ENCODE measurements at places on chromosomes 11 and 22. TPM values are rescaled to one million over a fixed set of nuclear protein-coding genes. Genes with fewer than 3 reads are reported as not detected.

- H3K4me1 ChIP-seq, result peaks cover 24% of the 10 kb centered on the region
- DNase-seq, result peak; percentile 68
- H3K36me3 ChIP-seq, result peaks cover 22% of the 10 kb centered on the region
- peak overlapping the region; percentile 77 for H3K27ac ChIP-seq
- H3K4me3 ChIP-seq, result no peak overlapping the region
- H3K27me3 ChIP-seq, result no peaks in the 10 kb centered on the region
Observed at GRCh38 chr22:20524004-20524481, 16.6 kb downstream of the MED15 start.

CCND1 gene
- total RNA-seq, result 2.6 TPM

DNA sequence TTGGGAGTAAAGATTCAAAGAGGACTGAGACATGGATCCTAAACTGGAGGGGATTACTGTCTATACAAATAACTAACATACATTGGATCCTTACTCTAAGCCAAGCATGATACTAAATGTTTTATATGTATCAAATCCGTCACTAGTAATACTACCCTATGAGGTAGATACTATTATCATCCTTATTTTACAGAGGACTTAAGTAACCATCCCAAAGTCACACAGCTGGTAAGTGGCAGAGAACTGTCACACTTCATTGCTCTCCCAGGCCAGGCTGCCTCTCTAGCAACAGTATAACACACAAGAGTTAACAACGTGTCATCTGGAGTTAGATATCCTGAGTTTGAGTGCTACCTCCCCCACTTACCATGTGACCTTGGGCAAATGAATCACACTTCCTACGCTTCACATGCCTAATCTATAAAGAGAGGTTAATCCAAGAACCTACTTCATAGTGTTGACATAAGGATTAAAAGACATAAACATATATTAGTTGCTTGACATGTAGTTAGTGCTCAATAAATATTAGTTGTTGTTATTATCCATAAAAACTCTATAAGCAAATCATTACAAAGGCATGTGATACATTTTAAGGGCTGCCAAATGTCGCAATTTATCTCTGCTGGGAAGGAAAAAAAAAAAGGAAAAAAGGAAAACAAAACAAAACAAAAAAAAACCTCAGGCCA is 33.8 kb upstream of the SPON1 start:
- H3K27ac ChIP-seq, result no peak overlapping the region
- no peaks in the 10 kb centered on the region for H3K4me1 ChIP-seq
- no peak for DNase-seq
- no peaks in the 10 kb centered on the region for H3K27me3 ChIP-seq
- H3K36me3 ChIP-seq, result no peaks in the 10 kb centered on the region

IGLL5 gene
- total RNA-seq, result not detected

VPREB1 gene
- total RNA-seq, result not detected

- H3K27me3 ChIP-seq, result peaks cover 11% of the 10 kb centered on the region
- H3K4me3 ChIP-seq, result no peak overlapping the region
- H3K27ac ChIP-seq, result no peak overlapping the region
- no peak for DNase-seq
- H3K36me3 ChIP-seq, result no peaks in the 10 kb centered on the region
Observed at GRCh38 chr11:131908316-131908715, 537.9 kb downstream of the NTM start.

SPDYC gene
- not detected for total RNA-seq

OR4A16 gene
- total RNA-seq, result not detected

- H3K27me3 ChIP-seq, result no peaks in the 10 kb centered on the region
- H3K4me1 ChIP-seq, result peaks cover 19% of the 10 kb centered on the region
- H3K36me3 ChIP-seq, result peaks cover 3% of the 10 kb centered on the region
- 0 out of 2 replicates have a peak overlapping the region, but pooled peaks have one; percentile 20 for H3K4me3 ChIP-seq
- peak overlapping the region; percentile 27 for H3K27ac ChIP-seq
- DNase-seq, result no peak
Observed at GRCh38 chr11:94477624-94478023, 16.0 kb downstream of the MRE11 start.

C11orf97 gene
- total RNA-seq, result not detected

DNA sequence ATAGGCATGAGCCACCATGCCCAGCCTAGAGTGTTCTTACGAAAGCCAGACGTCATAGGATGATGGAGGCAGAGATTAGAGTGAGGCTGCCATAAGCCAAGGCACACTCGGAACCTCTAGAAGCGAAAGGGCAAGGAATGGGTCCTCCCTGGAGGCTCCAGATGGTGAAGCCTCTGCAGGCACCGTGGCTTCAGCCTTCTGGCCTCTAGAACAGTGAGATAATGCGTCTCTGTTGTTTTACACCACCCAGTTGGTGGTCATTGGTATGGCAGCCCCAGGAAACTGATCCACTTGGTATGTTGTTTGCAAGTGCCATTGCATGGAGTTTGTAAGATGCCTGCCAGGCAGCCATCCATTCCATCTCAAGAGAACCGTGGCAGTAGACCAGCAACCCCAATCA is 791.0 kb downstream of the TBC1D22A start:
- no peak for DNase-seq
- H3K27ac ChIP-seq, result no peak overlapping the region
- H3K36me3 ChIP-seq, result no peaks in the 10 kb centered on the region
- no peak overlapping the region for H3K4me3 ChIP-seq
- H3K27me3 ChIP-seq, result no peaks in the 10 kb centered on the region
- H3K4me1 ChIP-seq, result no peaks in the 10 kb centered on the region

DNA sequence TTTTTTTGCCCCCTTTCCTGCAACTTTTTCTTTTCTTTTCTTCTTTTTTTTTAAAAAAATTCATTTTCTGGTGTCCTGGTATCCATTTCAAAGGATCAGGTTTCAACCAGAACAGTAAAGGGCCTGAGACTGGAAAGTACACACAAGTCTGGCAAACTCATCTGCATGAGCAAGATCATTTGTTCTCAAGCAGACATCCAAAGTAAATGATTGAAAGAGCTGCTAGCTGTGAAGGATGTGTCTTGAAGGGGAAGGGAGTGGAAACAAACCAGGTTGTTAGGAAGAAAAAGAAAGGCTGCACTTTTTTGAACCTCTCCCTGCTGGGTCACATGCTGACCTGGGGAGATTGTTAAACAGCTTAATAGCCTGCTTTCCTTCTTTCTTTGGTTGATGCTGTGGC is 5.3 kb downstream of the YAP1 start:
- H3K36me3 ChIP-seq, result no peaks in the 10 kb centered on the region
- peaks cover 3% of the 10 kb centered on the region for H3K27me3 ChIP-seq
- H3K4me1 ChIP-seq, result no peaks in the 10 kb centered on the region

DNA sequence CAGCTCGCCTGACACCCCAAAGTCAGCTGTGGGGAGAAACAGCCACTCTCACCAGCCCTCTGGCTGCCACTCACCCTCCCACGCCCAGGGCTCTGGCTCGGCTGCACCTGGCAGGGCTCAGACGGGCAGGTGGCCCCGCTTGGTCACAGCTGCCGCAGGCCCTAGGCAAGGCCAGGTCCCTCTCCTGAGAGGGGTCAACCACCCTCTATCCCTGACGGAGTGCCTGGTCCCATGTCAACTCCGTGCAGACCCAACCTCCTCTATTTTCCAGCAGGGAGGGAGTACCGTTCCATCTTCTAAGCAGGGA is 1.9 kb downstream of the MAP4K2 start:
- H3K36me3 ChIP-seq, result peaks cover 6% of the 10 kb centered on the region
- no peak for DNase-seq
- peaks cover 37% of the 10 kb centered on the region for H3K4me1 ChIP-seq
- H3K4me3 ChIP-seq, result peak overlapping the region; percentile 87

PRSS23 gene
- 0.13 TPM for total RNA-seq

DNA sequence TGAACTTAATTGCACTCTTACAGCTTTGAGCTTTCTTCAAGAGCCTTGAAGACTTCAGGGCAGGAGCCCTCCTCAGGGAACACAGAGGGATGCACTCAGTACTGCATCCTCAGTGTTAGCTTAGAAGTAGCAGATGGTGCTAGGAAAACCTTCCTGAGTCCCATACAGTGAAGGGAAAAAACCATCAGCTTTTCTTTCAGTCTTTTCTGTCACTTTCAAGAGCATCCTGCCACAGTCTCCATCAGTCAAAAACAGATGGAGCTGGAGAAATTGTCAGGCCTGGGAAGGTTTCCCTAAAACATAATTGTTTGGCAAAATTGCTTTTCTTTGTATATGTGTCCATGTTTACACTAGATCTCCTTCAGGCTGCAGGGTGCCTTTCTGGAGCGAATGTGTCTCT is 384.1 kb downstream of the NELL1 start:
- no peaks in the 10 kb centered on the region for H3K4me1 ChIP-seq
- H3K4me3 ChIP-seq, result no peak overlapping the region
- DNase-seq, result no peak
- no peak overlapping the region for H3K27ac ChIP-seq

GRCh38 chr11:117750357-117750756 is 46.7 kb downstream of the DSCAML1 start:
- H3K4me1 ChIP-seq, result no peaks in the 10 kb centered on the region
- H3K27me3 ChIP-seq, result peaks cover 2% of the 10 kb centered on the region
- no peaks in the 10 kb centered on the region for H3K36me3 ChIP-seq
- H3K4me3 ChIP-seq, result no peak overlapping the region

GRCh38 chr22:46770726-46771125 is 8.3 kb downstream of the TBC1D22A start:
- peaks cover 64% of the 10 kb centered on the region for H3K4me1 ChIP-seq
- DNase-seq, result no peak
- peak overlapping the region; percentile 62 for H3K4me3 ChIP-seq
- peak overlapping the region; percentile 90 for H3K27ac ChIP-seq
- peaks cover 5% of the 10 kb centered on the region for H3K36me3 ChIP-seq

GRCh38 chr11:70908223-70908622 is 344.2 kb downstream of the SHANK2 start:
- H3K27ac ChIP-seq, result no peak overlapping the region
- H3K27me3 ChIP-seq, result no peaks in the 10 kb centered on the region

DNA sequence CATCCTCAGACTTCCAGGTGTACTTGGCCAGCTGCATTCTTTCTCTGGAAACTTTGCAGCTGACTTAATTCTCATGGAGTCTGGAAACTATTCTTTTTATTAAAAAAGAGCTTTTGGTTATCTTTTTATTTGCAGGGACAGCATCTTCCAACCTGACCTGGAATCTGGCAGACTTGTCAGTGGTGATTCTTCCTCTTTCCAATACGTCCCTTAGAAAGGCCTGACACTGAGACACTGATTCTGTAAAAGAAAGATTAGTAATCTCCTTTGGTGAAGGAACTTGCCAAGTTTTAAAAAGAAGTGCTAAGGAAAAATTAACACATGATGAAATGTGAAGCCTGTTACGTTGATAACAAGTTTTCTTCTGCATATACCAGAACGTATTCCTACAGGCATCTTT is 440.9 kb upstream of the RAG2 start:
- H3K36me3 ChIP-seq, result no peaks in the 10 kb centered on the region
- no peak overlapping the region for H3K4me3 ChIP-seq
- DNase-seq, result no peak

GRCh38 chr11:107493117-107493516 is 35.5 kb upstream of the CWF19L2 start:
- H3K36me3 ChIP-seq, result no peaks in the 10 kb centered on the region
- no peaks in the 10 kb centered on the region for H3K27me3 ChIP-seq
- no peak overlapping the region for H3K27ac ChIP-seq
- H3K4me1 ChIP-seq, result no peaks in the 10 kb centered on the region

- DNase-seq, result no peak
- no peak overlapping the region for H3K4me3 ChIP-seq
- no peak overlapping the region for H3K27ac ChIP-seq
- H3K27me3 ChIP-seq, result no peaks in the 10 kb centered on the region
Observed at GRCh38 chr11:75342966-75343870, 8.2 kb downstream of the ARRB1 start.

GRCh38 chr11:28690746-28691145 is 582.6 kb downstream of the METTL15 start:
- DNase-seq, result no peak
- H3K4me3 ChIP-seq, result no peak overlapping the region
- H3K4me1 ChIP-seq, result no peaks in the 10 kb centered on the region
- no peak overlapping the region for H3K27ac ChIP-seq
- H3K27me3 ChIP-seq, result no peaks in the 10 kb centered on the region
- H3K36me3 ChIP-seq, result no peaks in the 10 kb centered on the region

GRCh38 chr22:47220752-47221151 is 458.3 kb downstream of the TBC1D22A start:
- H3K36me3 ChIP-seq, result no peaks in the 10 kb centered on the region
- DNase-seq, result no peak
- no peak overlapping the region for H3K4me3 ChIP-seq

DNA sequence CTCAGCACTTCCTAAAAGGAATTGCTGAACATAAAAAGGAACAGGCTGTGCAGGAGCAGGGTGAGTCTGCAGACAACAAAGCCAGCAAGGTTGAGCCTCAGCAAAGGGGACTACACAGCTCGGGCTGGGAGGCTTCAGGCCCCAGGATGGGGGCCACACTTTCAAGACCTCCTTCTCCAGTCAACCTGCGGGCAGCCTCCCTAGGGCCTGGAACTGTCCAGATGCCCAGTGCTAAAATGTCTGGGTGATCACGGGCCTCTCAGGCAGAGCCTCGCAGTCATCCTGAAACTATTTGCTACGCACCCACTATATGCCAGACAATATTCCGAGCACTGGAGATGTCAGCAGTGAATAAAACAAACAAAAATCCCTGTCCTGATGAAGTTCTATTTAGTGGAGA is 3.9 kb upstream of the NEFH start:
- H3K27ac ChIP-seq, result no peak overlapping the region
- no peaks in the 10 kb centered on the region for H3K36me3 ChIP-seq
- no peak overlapping the region for H3K4me3 ChIP-seq
- H3K4me1 ChIP-seq, result peaks cover 8% of the 10 kb centered on the region
- no peak for DNase-seq
- H3K27me3 ChIP-seq, result no peaks in the 10 kb centered on the region

GRCh38 chr11:128955636-128956035 is 13.0 kb upstream of the TP53AIP1 start:
- no peaks in the 10 kb centered on the region for H3K4me1 ChIP-seq
- no peaks in the 10 kb centered on the region for H3K36me3 ChIP-seq
- H3K4me3 ChIP-seq, result no peak overlapping the region
- H3K27ac ChIP-seq, result no peak overlapping the region

DNA sequence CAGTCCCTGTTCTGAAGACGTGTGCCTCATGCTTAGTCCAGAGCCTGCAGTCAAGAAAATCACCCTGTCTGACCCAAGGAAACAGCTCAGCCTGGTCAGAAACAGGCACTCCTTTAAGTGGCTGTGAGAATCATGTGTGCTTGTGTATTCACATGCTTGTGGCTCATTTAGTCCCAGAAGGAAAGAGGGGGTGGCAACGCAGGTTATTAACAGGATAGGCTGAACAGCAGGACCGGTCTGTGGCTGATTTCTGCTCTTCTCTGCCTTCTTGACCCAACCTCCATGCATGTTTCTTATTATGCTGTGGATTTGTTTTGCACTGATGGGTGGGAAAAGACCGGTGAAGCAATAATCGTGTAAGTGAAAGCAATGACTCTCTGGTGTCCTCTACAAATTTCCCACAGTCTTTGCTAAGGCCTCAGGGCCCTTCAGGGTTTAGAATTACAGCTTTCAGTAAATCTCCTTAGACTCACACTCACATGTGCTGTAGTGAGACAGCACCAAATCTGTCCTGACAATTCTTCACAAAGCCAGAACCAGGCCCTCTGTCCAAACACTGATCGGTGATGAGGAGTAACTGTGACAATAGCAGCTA is 288.1 kb downstream of the ETS1 start:
- H3K27me3 ChIP-seq, result no peaks in the 10 kb centered on the region
- peak; percentile 76 for DNase-seq
- H3K4me1 ChIP-seq, result peaks cover 45% of the 10 kb centered on the region
- no peaks in the 10 kb centered on the region for H3K36me3 ChIP-seq
- peak overlapping the region; percentile 45 for H3K27ac ChIP-seq
